ENCODE measurements at places on chromosomes 6 and 20. TPM values are rescaled to one million over a fixed set of nuclear protein-coding genes. Genes with fewer than 3 reads are reported as not detected.

The FOXO3 gene
- total RNA-seq, result 10.4 TPM

The EGFL8 gene
- 10.1 TPM for total RNA-seq

- no peak for ATAC-seq
Observed at GRCh38 chr6:1473166-1473565, 83.8 kb downstream of the FOXF2 start.

GRCh38 chr20:22675341-22675740 lies 91.0 kb upstream of the FOXA2 start:
- ATAC-seq, result no peak

DNA sequence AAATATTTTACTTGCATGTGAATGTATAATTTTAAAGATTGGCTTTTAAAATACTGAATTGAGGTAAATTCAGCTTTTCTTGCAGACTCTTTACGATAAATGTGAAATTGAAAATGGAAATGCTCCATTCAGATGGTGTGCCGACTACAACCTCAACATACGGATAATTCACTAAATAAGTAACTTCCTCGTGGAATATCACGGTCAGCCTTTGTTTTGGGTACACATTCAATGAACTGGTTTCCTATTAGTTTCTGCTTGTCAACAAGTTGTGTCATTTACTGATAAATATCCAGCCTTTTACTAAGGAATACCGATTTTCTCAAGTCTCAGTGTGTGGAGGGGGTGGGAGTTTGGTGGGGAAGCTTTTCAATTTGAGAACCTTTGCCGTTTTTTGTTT lies 2.4 kb upstream of the IRF4 start:
- ATAC-seq, result no peak

GRCh38 chr6:34638834-34639736 lies 57.5 kb downstream of the ILRUN start:
- peak; percentile 48 for ATAC-seq
